ENCODE measurements at places on chromosomes 7 and 10.

GRCh38 chr7:118104812-118105441 lies 79.0 kb upstream of the LSM8 start:
- no peak for DNase-seq

GRCh38 chr7:137992104-137992549 lies 9.8 kb downstream of the CREB3L2 start:
- DNase-seq: no peak

- no peak for DNase-seq
These were observed 196.8 kb downstream of the PTN start for GRCh38 chr7:137146552-137147337.

DNA sequence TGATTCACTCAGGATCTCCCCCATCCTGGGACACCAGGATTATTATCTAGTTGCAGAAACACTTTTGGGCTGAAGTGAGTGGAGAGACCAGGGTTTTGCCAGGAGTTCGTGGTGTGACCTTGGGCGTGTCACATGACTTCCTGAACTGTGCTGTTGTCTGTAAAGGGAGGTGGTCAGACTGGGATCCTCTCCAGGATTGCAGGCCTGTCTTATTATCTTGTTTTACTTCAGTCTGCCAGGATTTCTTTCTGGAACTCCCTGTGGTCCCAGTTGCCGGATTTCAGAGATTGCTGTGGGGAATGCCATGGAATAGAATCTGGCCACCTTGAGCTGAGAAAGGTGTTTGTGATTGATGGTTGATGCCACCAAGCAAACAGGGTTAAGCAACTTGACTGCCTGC lies 35.8 kb downstream of the CRCP start:
- DNase-seq: no peak

DNA sequence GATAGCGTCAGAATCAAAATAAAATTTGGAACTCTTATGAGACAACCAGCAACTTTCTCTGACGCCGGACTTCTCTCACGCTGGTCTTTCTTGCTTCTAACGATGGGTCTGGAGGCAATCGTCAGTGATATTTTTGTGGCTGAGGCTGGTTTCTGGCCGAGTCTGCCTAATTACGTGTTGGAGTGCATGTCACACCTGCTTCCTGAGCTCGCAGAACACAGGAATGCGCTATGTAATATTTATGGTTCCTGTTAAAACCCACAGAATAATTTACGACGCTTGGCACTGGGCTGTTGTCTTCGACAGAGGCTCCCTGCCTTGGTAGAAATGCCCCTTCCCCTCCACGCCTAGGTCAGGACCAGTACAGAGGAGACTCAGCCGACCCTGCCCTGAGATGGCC lies 64.9 kb downstream of the NPTX2 start:
- no peak for DNase-seq

- DNase-seq: no peak
These were observed 66.0 kb downstream of the ST7 start for GRCh38 chr7:117019287-117019686.

- DNase-seq: no peak
These were observed 448 bp upstream of the NET1 start for GRCh38 chr10:5411941-5412276.

- no peak for DNase-seq
These were observed 146.2 kb upstream of the RET start for GRCh38 chr10:42930516-42931192.

DNA sequence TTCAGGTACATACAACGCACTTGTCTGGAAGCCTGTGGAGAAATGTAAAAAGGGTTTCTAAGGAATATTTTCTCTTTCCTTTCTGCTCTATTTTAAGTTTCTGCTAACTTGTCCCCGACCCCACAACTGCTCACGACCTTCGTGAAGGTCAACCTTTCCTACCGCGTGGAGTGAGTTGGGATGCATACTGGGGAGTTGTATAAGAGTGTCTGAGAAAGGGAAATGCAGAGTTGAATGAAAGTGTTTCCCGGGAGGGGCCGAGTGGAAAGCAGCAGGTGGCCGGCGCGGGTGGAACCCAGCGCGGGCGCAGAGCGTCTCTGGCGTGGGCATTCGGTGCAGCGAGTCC lies 17.9 kb upstream of the ACBD5 start:
- DNase-seq: no peak

DNA sequence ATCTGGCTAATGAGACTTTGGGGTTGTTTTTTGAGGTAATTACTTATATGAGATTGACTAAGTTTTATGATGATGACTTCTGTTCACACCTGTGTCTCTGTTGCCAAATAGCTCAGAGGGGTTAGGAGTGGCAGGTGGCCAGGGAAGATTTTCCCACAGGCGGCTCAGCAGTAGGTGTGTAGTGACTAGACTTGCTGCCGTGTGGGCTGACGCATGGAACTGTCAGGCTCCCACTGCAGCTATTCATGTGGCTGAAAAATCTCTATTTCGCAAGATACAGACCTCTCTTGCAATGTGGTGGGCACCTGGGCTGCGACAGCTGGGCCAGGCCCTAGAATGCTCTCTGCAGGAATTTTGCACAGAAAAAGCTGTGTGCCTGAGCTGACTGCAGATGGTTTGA lies 1.4 kb downstream of the CPA4 start:
- no peak for DNase-seq

DNA sequence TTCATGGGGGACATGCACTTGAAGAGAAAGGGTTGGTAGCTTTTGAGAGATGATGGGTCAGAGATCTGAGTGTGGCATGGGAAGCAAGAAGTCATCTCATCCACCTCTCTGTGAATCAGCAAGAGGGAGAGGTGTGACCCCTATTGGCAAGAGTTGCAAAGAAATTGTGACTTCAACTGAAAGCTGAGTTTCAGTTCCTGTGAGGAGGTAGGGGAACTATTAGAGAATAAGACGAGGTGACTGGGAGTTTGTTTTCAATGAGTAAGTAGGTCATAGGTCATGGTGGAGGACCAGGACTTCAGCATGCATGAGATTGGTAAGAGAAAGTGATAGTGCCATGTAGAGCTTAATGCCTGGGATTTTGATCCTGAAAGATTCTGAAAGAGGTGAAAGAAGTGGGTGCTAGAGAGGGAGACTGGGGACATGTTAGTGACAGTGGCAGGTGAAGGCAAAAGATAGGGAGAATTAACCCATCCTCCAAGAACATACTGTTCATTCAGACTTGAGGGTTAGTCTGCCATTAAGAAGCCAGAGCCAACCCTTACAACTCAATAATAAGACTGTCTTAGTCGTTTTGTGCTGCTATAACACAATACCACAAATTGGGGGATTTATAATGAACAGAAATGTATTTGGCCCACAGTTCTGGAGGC lies 75.5 kb upstream of the CAPZA2 start:
- DNase-seq: no peak

GRCh38 chr7:158749396-158749795 lies 44.8 kb upstream of the NCAPG2 start:
- no peak for DNase-seq

DNA sequence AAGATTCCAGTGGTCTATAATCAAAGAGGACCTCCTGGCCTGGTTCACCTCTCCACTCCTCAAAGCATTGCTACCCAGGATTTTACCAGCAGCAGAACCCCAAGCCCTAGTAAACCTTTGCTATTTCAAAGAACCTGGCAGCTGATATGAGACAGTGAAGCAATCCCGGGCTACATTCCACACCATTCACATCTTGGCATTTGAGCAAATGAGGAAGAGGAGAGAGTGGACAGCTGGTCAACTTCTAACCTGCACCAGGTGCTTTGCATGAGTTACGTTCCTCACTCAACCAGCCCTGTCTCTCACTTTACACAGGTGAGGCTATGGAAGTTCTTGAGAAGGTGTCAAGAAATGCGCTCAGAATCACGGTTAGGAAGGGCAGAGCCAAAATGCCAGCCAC lies 1.1 kb downstream of the CCDC3 start:
- DNase-seq: no peak

- DNase-seq: no peak
These were observed 192.0 kb downstream of the OTUD1 start for GRCh38 chr10:23630885-23631284.

DNA sequence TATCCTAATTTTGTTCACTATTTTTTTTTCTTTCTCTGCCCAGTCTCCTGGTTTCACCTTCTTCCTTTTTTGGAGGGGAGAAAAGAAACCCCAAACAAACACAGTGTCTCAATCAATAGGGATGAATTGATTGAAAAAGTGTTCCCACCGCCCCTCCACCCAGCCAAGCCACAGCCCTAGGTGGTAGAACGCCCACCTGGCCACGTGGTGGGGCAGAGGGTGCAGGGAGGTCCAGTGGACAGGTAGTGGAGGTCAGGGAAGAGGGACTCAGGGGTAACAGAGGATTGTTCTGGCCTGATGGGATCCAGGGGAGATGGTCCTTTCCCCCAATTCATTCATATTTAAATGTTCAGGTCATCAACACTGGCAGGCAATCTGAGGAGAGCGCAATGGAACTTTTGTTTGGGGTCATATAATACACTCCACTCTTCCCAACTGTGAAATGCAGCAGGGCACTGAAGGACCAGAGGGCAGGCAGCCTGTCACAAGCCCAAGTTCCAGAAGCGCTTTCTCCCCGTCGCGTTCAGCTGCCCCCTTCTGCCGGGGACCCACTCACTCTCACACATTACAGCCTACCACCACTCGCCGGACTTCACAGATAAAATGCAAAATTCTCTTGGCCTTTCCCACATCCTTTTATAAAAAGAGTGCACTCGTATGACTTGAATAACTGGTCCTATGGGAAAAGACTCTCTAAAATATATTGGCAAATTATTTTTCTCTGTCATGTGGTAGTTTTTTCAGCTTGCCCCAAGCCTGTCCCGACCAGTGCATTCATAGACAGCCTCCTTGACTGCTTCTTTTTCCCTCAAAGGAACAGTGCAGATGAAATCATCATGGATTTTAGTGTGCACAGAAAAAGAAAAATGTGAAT lies 1.6 kb downstream of the INHBA start:
- no peak for DNase-seq
